ENCODE measurements at places on chromosomes 12 and 14. TPM values are rescaled to one million over a fixed set of nuclear protein-coding genes. Genes with fewer than 3 reads are reported as not detected.
A peak's percentile ranks its signal among the peaks of the same experiment; 100 is the strongest.

- DNase-seq: no peak
These were observed 200.9 kb upstream of the CAND1 start for GRCh38 chr12:67068204-67068731.

GRCh38 chr12:94704452-94705306 lies 54.3 kb upstream of the TMCC3 start:
- DNase-seq: no peak

- no peak for DNase-seq
These were observed 182.5 kb upstream of the RGS6 start for GRCh38 chr14:71749613-71750238.

DNA sequence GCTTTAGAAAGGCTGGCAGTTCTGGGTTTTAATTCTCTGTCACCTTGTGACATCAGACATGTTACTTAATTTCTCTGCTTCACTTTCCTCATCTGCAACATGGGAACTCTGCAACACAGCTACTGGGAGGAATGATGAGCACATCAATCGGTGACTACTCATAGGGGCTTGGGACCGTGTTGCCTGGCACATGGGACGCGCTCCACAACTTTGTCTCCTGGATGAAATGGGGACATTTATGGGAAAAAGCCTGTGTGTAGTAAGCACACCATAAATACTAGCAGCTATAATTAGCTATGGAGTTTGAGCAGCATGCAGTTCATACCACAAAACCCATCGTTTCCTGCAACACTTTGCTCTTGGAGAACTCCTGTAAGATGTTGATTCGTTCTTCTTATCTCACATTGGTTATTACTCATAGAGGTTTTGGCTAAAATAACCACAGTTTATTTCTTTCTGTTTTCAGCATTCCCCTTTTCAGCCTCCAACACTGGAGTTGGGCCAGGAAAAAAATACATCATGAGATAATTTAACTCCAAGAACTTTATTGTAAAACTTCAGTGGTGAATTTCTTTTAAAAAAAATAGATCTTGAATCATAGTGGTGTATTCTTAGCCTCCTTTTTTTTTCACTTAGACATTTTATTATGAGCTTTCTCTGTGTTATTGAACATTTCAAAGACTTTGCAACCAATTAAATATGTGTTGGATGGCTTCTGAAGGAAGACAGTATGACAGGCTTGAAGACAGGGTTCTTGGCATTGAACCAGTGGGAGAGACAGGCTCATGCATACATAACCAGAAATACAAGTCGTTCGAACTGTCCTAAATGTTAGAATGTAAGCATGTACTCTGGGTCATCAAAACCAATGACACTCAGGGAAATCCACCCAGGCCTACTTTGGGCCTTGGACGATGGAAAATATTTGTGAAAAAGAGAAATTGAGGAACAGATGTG lies 72.7 kb downstream of the RIN3 start:
- DNase-seq: peak; percentile 79

- DNase-seq: no peak
These were observed 90.3 kb downstream of the DUSP6 start for GRCh38 chr12:89261982-89262381.

DNA sequence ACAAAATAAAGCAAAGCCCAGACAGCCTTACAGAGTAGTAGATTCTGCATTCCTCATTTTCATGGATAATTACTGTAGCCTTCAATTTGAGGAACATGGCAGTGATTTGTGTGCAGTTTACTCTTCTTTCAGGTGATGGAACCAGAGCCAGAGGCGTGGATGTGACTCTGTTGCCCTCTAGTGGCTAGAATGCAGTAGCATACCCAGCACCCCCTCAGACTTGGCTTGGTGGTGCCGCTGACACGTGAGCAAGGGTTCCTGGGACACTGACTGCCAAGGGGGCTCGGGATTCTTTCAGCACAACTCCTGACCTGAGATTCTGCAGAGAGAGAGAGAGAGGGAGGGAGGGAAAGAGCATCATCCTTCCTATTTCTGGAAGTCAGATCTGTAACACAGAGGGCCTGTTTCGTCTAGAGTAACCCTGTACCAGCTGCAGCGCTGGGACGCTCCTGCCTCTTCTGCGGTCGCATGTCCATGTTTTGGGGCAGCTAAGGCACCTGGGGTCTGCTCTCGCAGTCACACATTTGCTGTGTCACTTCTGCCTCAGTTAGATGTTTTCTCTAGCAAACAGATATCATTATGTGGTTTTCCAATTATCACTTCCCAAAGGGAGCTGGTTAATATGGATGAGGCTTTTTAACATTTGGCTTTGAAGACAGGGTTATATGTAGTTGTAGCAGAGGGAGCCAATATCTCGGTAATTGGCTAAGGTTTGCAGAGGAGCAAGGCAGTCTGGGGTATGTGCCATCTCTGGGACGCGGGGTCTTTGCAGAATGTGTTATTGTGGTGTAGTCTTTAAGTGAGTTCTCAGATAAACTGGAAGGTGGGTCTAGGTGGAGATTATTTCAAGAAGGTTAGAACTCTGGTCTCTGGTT lies 428.1 kb downstream of the NRXN3 start:
- peak; percentile 57 for DNase-seq

DNA sequence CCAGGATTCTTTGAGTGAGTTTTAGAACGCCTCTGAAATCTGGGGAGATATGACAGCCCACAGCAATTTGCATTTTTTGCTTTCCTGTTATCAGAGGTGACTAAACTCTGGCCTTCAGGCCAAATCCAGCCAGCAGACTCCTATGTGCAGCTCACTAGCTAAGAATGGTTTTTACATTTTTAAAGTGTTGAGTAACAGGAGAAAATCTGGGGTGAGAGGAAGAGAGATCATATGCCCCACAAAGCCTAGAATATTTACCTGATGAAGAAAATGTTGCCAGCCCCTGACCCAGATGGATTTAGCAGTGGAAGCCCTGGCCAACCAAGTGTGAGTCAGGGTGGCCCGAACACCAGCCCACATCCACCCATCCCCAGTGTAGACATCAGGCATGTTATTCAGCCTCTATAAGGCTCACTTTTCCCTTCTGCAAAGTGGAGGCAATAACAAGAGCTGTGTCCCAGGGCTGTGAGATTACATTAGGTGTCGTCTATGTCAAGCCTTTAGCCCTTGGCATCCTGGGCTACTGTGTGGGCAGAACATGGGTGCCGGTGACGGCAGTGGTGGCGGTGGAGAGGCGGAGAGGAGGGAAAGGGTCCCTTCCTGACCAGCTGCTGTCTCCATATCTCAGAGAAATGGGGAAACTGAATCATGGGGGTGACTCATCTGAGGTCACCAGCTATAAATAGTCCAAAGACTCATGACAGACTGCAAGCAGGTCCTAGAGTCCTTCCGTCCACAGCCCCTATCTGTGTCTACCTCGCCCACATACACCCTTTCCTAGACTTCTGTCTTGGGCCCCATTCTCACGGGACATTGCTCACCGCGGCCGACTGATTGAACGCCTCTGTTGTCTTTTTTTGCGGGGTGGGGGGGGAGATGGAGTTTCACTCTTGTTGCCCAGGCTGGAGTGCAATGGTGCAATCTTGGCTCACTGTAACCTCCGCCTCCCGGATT lies 32.6 kb upstream of the CD9 start:
- DNase-seq: peak; percentile 79

DNA sequence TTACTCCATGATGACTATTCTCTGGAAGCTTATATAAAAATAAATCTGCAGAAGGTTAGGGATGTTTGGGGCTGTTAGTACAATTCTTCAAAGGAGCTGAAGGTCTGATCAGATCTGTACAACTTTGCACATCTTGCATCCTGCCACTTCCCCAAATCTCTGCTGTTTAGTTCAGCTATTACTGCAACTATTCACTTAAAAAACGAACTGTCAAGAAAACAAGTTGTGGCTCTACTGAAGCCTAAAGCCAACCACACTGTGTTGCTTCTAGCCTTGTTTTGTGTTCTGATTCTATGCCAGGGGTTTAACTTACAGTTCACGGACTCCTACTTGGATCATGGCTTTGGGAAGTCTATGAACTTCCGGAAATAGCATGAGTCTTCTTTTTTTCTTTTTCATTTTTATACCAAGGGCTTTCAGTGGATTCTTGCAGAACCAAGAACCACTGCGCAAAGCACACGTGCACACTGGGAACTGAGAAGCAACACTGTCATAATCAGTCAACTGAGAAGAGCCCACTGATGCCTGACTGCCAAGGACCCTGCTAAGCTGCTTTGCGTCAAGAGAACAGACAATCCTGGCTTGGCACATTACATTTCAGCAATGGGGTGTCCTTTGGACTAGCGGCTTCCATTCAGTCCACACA lies 66.3 kb upstream of the EEA1 start:
- DNase-seq: no peak

- DNase-seq: no peak
These were observed 15.4 kb downstream of the CCDC92 start for GRCh38 chr12:123957196-123957595.

- DNase-seq: peak; percentile 67
These were observed 199.7 kb downstream of the ANO2 start for GRCh38 chr12:5745251-5745888.

- DNase-seq: no peak
These were observed 68.7 kb downstream of the RGS6 start for GRCh38 chr14:72000907-72001306.

DNA sequence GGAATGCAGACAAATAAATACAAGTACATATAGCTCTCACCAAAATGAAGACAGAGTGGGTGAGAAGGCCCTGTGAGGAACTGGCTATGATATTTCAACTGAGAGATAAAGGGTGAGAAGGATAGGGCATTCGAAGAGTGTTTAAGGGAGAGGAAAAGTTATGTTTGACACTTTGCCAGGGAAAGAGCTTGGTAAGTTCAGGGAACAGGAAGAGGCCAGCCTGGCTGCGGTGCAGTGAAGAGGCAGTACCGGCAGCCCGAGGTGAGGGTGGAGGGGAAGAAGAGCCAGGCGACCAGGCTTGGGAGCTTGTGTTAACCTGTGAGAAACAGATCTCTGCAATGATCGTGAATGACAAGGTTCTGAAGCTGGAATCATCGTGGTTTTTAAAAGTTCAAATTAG lies 84.7 kb upstream of the RFX4 start:
- DNase-seq: no peak

DNA sequence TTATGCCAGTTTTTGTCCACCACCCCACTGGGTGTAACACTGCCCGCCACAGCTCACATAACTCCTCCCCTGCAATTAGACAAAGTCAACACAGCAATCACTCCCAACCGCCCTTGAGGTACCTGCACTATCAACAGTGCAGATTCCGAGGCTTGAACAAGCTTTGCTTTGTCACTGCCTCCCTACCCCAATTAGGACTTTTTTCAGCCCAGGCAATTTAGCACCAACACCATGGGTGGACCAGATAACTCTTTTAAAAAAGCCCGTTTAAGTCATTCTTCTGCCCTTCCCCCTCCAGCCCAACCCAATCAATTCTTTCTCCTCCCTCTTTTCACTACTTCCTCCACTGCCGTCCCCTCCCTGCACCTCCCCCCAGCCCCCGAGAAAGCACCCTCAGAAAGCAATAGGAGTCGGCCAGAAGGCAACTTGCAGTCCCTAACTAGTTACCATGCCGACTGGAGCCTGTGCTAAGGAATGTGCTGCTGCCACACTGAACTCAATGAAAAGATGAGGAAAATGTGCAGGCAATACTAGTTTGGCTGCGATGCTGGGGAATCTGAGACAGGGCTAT lies 45.7 kb upstream of the OTX2 start:
- no peak for DNase-seq

- no peak for DNase-seq
These were observed 97.0 kb upstream of the NEDD1 start for GRCh38 chr12:96810057-96810456.

- DNase-seq: no peak
These were observed 2.9 kb downstream of the KRT8 start for GRCh38 chr12:52901715-52902541.

DNA sequence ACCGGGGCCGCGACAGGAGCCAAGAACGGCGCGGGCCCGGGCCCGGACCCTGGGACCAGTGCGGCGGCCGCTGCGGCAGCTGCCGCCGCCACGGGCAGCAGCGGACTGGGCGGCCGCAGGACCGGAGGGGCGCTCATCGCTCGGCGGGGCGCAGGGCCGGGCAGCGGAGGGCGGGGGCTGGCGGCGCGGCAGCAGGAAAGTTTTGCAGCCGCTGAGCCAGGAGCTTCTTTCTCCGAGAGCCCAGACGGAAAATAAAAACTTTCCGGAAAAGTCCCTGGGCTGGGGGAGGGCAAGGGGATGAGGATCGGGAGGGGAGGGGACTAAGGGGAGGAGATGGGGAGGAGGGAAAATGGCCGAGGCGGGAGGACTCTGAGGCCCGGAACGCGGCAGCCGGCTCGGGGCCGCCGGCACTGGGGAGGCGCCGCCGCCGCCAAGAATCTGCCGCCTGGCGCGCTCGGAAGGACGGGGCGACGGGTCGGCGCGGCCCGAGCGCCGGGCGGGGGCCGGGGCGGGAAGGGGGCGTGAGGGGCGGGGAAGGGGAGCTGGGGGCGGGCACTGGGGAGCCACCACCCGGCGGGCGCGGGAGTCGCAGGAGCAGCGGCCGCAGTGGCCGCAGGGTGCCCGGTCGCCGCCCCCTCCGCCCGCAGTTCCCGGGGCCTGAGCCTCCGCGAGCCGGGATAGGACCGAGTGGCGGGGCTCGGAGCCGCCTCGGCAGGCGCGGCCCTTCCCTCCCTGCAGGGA lies at the start of gene PRKD1:
PRKD1 (minus strand) TSS at position 472 of the 741 bp plus-strand sequence.
- no peak for DNase-seq

DNA sequence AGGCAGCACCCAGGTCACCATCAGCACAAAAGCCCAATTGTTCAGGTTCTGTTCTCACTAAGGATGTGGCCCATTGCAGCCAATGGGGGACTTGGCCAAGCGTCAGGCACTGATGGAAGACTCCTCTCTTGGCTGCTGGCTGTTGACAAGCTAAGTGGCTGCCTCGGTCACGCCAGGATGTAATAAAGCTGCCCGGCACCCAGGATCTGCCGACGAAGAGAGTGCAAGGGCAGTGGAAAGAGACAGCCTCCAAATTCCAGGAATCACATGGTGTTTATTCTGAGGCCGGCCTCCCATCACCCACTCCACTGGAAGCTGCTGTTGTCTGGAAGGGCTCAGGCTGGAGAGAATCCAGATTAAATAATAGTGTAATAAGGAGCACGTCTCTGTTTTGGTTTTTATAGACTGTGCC lies 451.8 kb upstream of the TBX3 start:
- no peak for DNase-seq

DNA sequence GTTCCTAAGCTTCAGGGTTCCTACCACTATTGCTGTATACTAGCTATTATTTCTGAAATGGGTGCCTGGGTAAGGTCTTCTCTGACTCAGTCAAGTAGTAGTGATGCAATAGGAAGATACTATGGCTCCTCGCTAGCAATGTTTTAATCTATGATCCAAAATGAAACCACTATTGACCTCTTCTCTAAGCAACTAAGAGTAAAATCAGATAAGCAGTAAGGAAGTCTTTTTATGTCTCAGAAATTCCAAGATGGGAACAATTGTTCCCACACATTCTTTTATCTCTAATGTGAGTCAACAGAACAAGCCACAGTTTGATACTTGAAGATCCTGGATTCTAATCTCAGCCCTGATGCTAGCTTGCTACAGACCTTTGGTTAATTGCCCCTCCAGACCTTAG lies 45.1 kb downstream of the AREL1 start:
- no peak for DNase-seq

The FAM186B gene
- not detected for total RNA-seq

The DBX2 gene
- not detected for total RNA-seq

The TDP1 gene
- total RNA-seq: 83.8 TPM

The CCDC175 gene
- not detected for total RNA-seq

The GSC gene
- 0.23 TPM for total RNA-seq

The RNU4-1 gene
- total RNA-seq: 780 TPM

The PTPRO gene
- total RNA-seq: 0.15 TPM

The PIANP gene
- not detected for total RNA-seq
